ENCODE measurements at places on chromosomes 13 and 19.

DNA sequence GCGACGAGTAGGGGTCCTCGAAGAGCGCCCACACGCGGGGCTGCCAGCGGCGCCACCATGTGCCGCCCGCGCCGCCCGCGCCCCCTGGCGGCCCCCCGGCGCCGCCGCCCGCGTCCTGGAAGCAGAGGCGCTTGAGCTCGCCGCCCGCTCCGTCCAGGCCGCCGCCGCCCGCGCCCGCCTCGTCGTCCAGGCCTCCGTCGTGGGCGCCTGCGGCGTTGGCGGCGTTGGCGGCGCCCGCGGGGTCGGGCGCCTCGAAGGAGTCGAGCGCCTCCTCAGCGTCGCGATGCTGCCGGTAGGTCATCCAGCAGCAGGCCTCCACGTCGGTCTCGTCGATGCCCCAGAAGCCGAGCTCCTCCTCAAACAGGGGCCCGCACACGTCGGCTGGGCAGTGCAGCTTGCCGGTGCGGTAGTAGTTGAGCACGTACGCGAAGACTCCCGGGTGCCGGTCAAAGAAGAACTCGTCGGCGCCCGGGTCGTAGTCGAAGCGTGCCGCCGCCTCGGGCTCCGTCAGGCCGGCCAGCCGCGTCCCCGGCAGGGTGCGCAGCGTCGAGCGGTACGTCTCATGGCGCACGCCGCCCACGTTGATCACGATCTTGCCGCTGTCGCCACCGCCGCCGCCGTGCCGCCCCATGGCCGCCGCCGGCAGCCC is 829 bp downstream of the KCNC3 start:
- DNase-seq, result peak; percentile 26

DNA sequence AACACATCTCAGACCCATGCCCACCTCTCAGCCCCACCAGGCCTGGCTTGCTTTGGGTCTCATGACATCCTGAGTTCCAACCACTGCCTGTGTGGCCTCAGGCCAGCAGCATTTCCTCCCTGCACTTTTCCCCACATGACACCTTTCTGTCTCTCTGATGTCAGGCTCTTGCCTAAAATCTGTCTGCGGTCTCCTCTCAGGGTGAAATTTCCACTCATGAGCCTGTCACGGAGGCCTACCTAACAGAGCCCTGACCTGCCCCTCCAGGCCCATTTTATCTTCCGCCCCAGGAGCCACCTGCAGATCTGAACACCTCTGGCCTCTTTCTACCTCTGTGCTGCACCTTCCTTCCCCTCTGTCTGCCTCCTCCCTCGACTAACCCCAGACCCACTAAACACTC is 93.5 kb downstream of the ZDHHC20 start:
- peak; percentile 3 for DNase-seq

DNA sequence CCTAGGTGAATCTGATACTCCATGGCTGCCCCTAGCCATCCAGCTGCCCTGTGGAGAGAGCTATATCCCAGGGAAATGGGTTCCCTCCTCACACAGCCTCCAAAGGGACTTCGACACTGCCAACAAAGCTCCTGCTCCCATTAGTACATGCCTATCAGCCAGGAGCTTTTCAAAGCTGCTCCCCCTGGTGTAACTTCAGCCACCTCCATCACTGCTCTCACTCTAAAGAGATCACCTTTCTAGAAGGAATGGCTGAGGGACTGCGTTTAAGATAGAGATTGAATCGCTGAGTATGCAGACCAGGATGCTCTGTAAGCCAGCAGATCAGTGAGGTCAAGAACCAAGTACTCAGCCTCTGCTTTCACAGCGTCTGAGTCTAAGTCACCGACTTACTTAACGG is 213.7 kb downstream of the NALCN start:
- DNase-seq, result no peak

- no peak for DNase-seq
Measured at GRCh38 chr13:74084375-74084935, 49.7 kb downstream of the KLF12 start.

GRCh38 chr19:52188822-52189734 is 774 bp upstream of the PPP2R1A start:
- peak; percentile 98 for DNase-seq

DNA sequence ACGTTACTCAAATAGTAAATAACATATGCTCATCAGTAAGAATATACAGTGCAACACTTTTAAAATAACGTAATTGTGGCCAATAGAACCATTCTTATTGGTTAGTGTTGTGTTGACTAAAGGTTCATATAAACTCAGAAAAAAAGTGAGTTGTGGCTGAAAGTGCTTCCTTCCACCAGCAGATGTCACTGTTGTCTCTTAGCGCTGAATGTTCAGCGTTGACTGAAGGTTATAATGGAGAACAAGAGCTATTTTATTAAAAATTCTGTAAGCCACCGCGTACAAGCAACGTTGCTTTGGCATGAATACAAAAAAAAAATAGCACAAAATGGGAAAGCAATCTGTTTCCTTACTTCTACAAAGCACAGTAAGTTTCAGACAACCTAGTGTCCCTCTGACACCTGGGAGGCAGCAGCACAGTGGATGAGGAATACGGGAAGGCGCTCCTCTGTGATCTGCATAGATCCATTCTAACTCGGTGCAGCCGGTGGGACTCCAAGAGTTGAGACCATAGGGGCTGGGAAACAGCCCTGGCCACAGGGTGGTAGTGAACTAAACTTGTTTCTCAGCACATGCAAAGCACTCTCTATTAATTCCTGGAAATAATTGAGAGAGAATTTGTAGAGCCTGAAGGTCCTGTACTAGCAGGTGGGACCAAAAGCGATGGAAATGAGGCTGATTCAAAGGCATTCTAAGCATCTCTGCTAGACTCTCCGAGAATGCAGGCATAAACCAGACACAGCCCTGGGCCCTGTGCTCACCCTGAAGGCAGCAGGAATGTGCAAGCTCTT is 23.9 kb upstream of the OXGR1 start:
- DNase-seq, result no peak

DNA sequence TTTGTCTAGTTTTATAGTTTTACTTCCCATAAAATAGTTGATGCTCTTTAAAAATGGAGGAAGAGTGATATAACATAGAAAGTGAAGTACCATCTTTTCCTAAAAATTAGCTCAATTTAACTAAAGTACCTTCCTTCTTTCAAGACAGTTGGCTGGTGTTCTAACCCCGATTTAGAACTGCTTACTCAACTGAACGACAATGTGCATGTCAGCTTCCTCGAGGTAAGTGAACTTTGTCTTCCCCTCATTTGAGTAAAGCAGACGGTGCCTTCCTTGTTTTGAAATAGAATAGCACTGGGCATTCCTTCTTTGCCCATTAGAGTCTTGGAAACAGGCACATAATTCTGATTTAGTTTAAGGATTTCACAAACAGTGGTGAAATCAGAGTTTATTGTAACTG is 1519.2 kb downstream of the EFNB2 start:
- no peak for DNase-seq

DNA sequence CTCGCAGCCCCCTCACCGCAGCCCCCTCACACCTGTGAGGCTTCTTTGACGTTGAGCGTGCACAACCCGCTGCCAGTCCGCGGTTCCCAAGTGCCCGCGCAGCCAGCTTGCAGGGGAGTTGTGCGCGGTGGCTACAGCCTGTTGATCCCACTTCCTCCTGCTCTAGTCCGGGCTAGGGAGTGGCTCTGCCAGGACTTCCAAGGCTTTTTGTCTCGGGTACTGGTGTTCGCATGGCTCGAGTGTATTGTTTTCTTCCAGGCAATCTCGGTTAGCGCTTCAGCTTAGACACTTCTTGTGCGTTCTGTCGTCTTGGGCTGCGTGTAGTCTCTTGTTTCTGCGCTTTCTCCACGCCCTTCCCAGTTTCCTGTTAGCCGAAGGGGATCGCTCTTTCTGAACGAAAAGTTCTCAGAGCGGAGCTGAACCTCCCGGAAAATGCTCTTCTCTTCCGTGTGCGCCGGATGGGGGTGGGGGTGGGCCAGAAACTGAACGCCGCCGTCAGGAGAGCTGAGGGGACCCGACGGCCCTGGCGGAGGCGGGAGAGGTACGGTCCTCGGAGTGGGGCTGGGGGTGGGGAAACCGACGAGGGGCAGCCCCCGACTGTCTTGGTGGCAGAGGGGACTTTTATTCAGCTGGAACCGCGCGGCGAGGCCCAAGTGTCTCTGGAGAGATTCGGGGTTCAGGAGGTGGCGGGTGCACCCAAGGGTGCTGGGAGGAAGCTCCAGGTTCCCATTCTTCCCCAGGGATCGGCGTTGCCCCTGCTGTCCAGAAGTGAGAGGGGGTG is 697 bp upstream of the DGKH start:
- peak; percentile 12 for DNase-seq

DNA sequence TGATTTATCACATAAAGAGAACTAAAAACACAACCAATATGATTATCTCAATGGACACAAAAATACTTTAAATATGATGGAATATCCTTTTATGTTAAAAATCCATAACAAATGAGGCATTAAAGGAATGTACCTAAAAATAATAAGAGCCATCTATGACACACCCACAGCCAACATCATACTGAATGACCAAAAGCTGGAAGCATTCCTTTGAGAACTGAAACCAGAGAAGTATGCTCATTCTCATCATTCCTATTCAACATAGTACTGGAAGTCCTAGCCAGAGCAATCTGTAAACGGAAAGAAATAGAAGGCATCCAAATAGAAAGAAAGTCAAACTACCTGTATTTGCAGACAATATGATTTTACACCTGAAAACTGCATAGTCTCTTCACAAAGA is 671.0 kb downstream of the SLITRK1 start:
- no peak for DNase-seq

GRCh38 chr13:66344805-66345517 is 885.2 kb downstream of the PCDH9 start:
- no peak for DNase-seq

GRCh38 chr13:76887076-76887563 is 915 bp upstream of the KCTD12 start:
- no peak for DNase-seq

- no peak for DNase-seq
Measured at GRCh38 chr13:93328943-93329342, 102.3 kb downstream of the GPC6 start.

GRCh38 chr19:43338530-43338929 is 15.0 kb upstream of the CD177 start:
- no peak for DNase-seq

GRCh38 chr13:22091971-22092300 is 421.1 kb downstream of the FGF9 start:
- no peak for DNase-seq

DNA sequence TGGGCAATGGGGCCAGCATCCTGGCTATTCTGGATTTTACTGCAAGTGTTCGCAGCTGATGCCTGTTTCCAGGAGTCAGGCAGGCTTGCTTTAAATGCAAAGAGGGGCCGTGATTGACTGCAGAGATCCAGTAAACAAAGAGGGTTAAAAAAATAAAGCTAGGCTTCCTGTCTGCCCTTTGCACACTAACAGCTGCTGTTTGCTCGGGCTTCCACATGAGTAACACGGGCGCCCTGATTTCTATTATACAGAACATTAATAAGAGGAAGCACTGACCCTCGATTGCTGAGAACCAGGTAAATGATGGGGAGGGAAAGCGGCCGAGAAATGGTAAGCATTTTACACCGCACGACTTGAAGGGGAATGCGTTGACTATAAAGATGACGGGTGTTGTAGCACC is 254.2 kb upstream of the ZNF507 start:
- no peak for DNase-seq

DNA sequence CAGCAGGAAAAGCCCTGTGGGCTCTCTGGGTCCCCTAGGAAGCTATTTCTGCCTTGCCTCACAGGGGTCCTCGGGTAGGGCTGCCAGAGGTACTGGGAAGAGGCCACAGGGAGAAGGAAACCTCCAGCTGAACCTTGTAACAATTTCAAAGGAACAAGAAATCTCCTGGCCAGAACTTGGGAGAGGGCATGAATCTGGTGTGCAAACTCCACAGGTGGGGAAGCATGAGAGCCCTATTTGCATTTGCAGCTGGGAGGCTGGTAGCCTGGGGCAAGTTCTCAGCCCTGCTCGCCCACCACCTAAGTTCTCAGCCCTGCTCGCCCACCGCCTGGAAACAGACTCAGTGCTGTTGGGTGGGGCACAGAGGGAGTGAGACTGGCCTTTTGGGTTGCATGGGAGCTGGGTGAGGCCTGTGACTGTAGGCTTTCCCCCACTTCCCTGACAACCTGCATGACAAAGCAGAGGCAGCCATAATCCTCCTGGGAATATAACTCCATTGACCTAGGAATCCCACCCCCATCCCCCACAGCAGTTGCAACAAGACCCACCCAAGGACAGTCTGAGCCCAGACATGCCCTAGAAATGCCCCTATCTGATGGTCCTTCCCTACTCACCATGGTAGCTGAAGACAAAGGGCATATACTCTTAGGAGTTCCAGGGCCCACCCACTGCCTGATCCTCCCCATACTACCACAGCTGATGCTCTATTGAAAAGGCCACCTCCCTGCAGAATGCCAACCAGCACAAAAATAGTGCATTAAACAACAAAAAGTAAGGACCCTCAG is 11.7 kb downstream of the UGGT2 start:
- DNase-seq, result no peak

DNA sequence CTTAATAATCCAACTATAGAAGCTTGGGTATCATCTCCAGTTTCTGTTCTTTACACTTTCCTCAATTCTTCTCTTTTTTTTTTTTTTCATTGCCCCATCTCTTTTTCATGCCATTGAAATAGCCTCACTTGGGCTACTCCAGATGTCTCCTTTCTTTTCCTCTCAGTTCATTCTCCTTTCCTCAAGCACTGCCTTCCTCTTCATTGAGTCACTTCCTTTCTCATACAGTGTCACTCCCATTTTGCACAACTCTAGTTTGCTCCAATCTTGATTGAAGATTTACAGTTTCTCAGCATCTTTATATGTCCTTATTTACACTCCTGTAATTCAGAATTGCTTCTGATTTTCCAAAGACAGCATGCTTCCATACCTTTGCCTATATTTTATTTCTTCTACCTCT is 61.3 kb downstream of the IPO5 start:
- no peak for DNase-seq

DNA sequence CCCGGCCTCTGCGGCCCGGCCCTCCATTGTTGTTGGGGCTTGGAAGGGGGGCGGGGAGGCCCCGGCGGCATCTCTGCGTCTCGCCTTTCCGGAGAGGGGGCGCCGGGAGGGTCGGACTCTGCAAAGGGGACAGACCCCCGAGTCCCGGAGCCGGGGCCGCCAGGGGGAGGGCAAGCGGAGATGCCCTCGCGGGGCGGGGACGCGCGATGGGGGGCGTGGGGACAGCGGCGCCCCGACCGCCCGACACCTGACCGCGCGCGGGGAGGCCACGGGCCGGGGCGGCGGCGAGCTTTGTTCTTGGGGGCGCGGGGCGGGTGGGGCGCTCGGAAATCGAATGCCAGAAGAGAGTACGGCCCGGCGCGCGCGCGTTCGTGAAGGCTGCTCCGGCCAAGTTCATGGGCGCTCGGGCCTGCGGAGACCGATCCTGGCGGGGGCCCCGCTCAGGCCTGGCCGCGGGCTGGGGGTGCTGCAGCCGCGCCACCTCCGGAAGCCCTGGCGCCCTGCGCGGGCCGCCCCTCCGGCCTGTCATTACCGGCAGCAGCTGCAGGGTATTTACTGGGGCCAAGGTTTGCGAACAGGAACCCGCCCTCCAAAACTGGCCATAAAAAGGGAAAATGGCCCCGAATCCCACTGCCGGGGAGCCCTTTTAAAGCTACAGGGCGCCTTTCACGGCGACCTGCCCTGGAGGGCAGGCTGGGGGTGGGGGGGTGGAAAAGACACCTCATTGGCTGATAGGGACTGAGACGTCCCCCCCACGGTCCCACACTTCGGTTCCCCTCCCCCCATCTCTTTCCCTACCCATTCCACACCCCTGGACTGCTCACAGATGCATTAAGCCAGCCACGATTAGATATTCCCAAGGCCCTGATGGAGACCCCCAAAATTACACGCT is 11.1 kb upstream of the NANOS3 start:
- no peak for DNase-seq

- no peak for DNase-seq
Measured at GRCh38 chr13:108281901-108282300, 12.4 kb downstream of the TNFSF13B start.

Measured in activated T-cell treated with anti-CD3 and anti-CD28 coated beads for 1 hour (primary cell).